ENCODE measurements at places on chromosomes 13 and 19.

DNA sequence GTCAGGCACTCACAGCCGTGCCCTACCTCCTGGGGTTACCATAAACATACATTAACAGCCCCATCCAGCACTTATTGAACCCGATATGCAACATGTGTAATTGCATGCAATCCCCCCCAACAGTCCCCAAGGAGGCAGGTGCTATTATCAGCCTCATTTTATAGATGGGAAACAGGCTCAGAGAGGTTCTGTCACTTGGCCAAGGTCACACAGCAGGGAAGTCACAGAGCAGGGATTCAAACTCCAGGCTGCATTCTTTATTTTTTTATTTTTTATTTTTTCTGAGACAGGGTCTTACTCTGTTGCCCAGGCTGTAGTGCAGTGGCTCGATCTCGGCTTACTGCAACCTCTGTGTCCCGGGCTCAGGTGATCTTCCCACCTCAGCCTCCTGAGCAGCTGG, 38.4 kb upstream of the TNFAIP8L1 start:
- no peak for DNase-seq

DNA sequence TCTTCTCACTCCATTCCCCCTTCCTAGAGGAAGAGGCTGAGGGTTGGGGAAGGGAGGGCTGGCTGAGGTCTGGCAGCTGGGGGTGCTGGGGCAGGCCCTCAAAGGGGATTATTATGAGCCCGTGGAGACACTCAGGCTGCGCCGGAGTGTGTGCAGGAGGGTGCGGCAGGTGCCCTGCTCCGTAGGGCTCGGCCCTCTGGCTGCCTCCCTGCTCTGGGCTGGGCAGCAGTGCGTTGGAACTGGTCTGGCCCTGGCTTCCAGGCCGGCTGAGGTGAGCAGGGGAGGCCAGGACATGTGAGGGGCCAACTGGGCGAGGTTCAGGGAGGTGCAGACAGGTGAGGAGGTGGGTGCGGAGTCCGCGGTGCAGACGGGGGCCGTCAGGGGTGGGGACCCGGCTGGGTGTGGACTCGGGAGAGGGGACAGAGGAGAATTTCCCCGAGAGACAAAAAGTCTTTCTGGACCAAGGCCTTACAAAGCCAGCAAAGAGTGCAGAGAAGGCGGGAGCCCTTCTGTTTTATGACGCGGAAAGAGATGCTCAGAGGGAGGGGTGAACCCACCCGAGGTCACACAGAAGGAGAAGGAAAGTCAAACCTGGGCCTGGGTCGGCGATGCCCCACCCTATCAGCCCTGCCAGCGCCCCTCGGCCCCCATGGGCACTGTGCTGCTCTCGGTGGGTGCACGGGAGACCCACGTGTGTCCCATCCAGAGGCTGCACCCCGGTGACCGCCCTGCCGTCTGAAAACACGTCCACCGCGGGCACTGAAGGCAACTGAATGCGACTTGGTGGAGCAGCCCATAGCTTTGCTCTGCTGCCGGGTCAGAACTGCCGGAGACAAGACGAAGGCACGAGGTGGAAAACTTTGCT, 31.0 kb downstream of the PIP5K1C start:
- DNase-seq: no peak

DNA sequence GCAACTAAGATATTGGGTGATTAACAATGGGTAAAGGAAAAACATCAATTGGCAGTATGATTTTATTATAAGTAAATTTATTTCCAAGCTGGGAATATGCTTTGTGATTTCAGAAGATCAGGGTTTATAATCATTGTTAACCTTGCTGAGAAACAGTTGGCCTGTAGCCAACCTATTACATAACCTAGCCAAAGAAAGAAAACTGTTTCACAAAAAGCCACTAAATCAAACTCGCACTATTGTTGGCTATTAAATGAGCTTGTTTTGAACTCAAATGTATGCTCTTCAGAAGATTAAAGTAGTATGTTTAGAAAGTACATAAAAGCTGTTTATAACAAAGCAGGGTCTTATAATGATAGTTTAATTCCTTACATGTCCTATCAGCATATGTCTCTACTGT, 151.7 kb downstream of the LHFPL6 start:
- no peak for DNase-seq

DNA sequence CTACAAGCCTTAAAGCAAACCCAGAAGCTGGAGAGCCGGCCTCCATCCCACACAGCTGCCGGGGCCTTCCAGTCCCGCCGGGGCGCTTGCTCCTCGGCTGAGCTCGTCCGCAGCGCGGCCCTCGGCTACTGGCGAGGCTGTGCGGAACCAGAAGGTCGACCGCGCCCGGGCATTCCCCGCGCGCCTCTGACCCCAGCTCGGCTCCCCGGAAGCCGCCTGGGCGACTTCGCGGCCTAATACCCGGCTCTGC, 863 bp downstream of the ANKRD10 start:
- DNase-seq: no peak

DNA sequence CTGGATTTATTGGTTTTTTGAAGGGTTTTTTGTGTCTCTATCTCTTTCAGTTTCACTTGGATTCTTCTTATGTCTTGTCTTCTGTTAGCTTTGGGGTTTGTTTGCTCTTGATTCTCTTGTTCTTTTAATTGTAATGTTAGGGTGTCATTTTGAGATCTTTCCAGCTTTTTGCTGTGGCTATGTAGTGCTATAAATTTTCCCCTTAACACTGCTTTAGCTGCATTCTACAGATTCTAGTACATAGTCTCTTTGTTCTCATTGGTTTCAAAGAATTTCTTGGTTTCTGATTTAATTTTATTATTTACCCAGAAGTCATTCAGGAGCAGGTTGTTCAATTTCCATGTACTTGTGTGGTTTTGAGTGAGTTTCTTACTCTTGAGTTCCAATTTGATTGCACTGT, 24.6 kb downstream of the ZNF430 start:
- no peak for DNase-seq

DNA sequence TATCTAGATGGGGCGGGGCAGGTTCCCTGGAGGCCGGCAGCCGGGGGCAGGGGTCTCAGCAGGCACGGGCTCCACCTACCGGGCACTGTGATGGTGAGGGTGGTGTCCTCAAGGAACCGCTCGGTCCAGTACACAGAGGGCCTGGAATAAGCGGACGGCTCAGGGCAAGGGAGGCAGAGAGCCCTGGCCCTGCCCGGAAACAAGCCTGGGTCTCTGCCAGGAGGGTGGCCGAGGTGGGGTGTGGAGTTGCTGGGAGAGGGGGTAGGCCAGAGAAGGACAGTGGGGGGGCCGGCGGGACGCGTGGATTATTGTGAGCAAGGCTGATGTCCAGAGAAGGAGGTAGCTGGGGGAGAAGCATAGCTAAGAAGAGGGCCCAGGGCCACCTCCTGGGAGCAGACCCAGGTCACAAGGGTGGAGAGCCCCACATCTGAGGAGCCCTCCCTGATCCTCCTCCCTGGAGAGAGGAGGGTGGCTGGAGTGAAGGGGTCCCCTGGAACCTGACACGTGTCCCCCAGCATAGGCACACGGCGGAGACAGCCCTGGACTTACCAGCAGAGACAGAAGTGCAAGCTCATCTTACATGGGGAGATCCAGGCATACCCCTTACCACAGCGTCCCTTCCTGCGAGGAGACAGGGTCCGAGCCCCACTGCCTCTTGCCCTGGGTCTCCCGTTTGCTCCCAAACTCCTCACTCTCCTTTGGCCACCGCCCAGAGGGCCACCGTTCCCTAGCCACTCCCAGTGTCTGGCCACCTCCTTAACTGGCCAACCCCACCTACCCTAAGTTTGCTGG, 29.0 kb upstream of the MIER2 start:
- no peak for DNase-seq

- no peak for DNase-seq
These were observed 83.3 kb upstream of the PCDH8 start for GRCh38 chr13:52931539-52932431.

GRCh38 chr19:4597975-4598671, 38.6 kb upstream of the SEMA6B start:
- DNase-seq: no peak

DNA sequence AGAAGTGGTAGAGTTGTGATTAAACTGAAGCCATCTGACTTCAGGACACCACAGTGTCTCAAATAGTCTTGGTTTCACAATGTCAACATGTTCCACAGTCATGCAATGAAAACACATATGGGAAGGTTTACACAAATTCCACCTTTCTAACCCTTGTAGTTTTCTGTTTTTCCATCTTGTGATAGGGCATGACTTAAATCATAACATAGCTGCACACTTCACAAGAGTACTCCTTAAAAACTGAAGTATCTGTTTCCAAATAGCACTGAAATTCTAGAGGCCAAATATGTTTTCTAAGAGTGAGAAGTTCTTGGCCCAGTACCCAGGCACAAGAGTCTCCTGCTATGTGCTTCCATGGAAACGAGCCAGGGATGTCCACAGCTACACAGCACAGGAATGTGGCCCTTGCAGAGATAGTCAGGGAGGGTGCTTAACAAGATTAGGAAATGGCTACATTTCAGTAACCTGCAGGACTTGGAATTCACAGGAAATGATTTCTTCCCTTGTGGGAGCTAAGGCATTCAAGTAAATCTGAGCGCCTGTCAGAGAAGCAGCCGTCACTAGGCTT, 269.1 kb downstream of the NDFIP2 start:
- no peak for DNase-seq

DNA sequence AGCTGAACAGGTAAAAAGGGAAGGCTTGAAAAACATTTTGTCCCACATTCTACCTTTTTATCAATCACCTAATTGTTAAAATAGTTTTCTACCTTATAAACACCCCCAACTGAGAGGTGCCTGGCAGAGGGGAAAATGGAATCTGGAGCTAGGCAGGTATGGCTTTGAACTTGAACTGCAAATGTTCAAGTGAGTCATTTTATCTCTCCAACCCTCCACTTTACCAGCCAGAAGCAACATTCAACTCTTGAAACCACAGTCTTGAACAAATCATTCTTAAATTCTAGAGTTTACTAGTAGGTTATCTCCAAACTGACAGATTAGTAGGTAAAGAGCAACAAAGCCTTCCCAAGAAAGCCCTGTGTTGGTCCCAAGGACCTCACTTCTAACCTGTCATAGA, 116.9 kb downstream of the ABCC4 start:
- no peak for DNase-seq

GRCh38 chr13:85508683-85509329, 290.4 kb downstream of the SLITRK6 start:
- no peak for DNase-seq

DNA sequence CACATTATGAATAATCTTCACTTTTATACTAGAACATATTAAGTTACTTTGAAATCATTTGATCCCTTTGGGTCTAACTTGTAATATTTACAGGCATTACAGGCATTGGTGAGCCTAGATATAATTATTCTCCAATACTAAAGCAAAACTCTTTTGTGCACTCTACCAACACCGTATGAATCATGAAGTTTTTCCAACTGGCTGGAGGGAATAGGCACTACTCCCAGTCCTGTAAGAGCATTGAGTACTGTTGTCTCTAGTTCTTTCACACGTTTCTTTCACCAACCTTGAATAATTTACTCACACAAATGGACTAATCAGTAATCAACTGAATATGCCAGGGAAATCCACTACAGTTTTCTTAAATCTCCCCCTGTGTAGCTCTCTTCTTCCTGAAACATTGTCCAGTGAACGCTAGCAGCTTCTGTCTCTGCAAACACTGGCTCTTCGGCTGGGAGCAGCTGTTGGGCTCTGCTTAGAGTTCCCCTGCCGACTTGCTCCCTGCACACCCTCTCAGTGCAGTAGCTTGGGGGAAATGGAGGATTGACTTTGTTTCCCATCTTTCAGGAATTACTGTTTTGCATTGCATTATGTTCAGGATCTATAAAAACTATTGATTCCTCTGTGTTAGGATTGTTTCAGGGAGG, 476.7 kb downstream of the RFC3 start:
- no peak for DNase-seq

DNA sequence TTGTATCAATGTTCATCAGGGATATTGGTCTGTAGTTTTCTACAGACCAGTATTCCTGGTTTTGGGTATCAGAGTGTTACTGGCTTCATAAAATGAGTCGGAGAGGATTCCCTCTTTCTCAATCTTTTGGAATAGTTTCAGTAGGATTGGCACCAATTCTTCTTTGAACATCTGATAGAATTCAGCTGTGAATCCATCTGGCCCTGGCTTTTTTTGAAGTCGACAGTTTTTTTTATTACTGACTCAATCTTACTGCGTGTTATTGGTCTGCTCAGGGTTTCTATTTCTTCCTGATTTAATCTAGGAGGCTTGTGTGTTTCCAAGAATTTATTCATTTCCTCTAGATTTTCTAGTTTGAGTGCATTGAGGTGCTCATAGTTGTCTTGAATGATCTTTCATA, 11.4 kb downstream of the TEX26 start:
- no peak for DNase-seq
